Activated gamma-delta T cell treated with Interleukin-2 at 50 U/mL for 16 hours (primary cell): ENCODE measurements at places on chromosomes 16 and 17.

DNA sequence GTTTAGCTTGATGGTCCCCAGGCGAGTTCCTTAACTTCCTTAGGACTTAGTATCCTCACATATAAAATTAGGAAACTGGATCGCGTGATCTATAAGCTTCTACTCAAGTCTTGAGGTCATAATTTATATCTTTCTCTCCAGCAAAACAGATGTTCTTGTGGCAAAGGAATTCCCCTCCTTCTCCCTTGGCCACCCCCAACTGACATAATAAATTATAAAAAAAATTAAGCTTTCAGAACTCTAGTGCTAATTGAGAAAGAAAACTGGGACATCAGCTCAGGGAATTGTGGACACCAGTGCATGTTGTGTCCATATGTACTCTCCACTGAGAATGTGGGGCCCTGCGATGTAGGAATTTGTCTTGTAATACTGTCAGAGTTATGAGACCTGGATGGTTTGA lies 13.5 kb downstream of the GNAO1 start:
- DNase-seq, result no peak

- DNase-seq, result no peak
Observed at GRCh38 chr17:40071313-40072039, 8.7 kb downstream of the THRA start.

DNA sequence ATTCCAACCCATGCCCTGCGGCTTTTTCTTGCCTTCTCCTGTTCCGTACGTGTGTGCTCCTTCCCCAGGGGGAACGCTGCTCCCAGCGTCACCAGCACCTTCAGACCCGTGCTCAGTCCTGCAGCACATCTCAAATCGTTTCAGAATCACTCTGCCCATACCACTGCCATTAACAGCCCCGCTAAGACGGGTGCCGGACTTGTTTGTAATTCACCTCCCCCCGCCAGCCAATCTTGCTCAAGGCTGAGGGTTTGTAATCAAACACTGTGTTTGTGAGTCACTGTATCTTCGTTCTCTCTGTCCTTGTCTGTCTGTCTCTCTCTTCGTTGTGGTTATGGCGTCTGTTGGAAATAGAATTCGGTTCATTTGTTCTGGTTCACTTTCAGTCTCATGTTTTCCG lies 17.3 kb downstream of the CARD14 start:
- DNase-seq, result no peak

- no peak for DNase-seq
Observed at GRCh38 chr17:62644487-62645173, 17.2 kb downstream of the MRC2 start.

- DNase-seq, result no peak
Observed at GRCh38 chr17:40440166-40440565, 3.1 kb upstream of the IGFBP4 start.

DNA sequence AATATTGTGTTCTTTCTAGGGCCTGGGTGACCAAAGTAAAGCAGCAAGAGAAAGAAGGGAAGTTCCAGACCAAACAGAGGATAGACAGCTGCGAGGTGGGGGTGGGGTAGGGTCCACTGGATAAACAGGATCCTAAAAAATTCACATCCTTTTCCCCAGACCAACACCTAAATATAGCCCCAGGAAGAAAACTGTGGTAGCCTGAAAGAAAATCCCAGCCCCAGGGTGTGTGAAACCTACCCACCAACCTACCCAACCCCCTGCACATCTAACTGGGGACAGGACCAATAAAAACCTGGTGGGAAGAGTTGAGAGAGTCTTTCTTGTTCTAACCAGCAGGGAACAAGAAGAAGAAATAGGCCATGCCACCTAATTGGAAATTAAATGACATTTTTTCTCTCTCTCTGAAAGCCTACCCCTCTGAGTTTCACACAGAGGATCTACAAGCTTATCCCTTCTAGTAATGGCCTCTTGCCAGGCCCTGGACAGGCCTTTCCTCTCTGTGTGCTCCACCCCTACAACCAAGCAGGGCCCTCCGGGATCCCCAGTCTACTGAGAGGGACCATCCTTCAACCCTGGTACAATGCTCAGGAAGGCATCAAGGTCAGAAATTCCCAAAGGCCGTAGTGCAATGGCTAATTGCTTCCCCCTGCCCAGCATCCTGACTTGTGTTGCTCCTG lies 12.0 kb downstream of the MYO18A start:
- DNase-seq, result no peak

DNA sequence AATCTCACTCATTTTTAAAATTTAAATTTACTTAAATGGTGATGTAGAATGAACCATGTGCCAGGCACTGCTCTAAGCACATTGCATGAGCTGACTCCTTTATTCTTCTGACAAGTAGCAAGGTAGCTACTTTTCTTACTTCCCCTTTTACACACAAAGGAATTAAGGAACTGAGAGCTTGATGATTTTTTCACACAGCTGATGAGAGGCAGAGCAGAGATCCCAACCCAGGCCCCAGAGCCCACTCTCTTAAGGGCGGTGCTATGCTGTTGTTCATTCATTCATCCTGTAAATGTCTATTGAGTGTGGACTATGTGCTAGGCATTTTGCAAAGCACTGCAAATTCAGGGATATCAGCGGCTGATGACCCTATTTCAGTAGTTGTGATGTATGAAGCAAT lies 17.9 kb downstream of the SEC14L5 start:
- no peak for DNase-seq

DNA sequence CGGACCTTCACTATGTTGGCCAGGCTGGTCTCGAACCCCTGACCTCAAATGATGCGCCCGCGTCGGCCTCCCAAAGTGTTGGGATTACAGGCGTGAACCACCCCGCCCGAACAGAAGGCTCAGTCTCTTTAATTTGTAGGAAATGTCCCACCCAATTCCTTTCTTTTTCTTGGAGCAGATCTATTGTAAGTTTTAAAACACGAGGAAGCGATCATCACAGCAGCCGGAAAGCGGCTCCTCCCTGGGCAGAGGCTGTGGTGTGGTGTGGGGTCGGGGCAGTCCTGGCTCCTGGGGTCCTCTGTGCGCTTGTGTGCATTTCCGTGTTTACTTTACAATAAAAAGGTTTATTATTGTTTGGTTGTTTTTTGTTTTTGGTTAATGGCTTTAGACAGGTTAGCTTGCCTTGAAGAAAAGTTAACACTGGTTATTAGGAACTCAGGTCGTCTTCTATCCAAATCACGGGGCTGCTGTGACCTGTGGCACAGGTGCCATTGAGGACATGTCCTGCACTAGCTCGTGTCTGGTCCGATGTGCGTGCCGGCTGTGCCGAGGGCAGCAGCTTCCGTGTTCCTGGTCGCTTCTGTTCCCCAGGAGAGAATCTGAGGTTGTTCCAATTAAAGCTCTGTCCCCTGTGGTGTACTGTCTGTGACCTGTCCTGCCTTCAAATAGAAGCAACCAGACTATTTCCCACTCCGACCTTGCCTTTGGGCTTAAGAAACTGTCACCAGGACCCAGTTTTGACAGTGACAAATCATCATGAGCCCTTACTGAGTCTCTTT lies 83.1 kb downstream of the SEC14L1 start:
- no peak for DNase-seq

DNA sequence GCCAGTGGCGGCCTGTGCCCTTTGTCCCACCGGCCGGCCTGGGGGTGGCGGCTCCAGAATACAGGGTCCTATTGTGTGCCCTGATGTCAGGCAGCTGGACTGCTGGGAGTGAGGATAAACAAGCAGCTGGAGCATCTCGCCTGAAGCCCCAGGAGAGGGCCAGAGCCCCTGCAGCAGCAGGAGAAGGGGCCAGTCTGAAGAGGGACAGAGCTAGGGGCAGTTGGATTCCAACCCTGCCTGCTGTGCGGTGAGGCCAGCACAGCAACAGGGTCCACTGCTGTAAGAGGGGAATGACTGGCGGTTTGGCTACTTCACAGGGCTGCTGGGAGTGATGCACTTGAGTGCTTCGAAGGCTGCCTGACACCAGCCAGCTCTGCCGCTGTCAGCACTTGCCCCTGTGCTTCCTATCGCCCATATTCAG lies 25.0 kb downstream of the RAB11FIP4 start:
- DNase-seq, result no peak

DNA sequence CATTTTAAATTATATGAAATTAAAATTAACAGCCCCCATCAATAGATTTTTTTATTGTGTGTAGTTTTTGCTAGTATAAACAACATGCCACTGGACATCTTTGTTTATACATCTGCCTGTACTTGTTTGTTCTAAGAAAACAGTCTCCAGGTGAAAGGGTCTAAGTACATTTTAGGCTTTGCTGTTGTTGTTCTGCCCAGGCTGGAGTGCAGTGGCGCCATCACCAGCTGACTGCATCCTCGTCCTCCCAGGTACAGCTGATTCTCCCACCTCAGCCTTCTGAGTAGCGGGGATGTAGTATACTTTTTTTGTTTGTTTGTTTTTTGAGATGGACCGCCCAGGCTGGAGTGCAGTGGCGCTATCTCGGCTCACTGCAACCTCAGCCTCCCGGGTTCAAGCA lies 25.5 kb downstream of the C17orf58 start:
- DNase-seq, result no peak

DNA sequence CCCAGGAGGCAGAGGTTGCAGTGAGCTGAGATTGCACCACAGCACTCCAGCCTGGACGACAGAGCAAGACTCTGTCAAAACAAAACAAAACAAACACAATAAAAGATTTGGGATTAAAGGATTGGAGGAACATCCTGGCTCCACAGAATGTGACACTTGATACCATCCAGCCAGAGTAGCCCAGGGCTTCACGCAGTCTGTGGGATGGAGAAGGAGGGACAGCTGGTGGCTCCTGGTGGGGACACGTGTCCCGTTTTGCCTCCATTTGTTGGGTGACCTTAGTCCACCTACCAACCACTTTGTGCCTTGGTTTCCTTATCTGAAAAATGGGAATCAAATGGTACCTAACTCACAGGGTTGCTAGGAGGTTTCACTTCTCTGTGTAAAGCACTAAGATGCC lies 12.4 kb upstream of the CYB561 start:
- no peak for DNase-seq

DNA sequence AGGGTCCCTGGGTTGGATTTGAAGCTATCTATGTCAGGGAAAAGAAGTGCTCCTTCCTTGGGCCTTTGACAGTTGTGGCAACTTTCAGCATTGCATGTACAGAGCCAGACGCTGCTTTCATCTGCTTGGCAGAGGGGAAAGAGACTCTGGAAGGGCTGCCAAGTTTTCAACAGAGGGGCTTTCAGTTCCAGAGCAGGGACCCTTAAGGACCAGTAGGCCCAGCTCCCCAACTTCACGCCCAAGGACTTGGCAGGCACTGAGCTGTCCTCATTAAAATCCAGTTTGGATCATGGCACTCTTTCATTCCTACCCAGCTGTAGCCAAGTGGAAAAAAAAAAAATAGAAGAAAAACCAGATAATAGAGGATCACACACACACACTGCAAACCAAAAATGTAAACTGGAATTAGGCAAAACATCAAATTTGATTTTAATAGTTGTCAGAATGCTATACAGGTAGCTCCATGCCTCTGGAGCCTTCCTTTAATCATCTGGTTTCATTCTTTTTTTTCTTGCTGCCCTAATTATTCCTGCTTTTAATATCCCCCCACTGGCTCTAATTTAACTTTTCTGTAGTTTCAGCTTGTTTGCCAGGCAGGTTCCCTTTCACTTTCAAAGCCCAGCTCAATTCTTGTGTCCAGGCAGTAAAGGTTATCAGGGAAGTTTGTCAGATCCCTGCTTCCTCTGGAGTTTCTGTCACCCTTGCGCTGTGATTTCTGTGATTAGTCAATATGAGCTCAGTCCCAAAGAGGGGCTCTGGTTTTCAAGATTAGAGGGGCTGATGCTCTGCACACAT lies 702.6 kb upstream of the CDH8 start:
- DNase-seq, result no peak

DNA sequence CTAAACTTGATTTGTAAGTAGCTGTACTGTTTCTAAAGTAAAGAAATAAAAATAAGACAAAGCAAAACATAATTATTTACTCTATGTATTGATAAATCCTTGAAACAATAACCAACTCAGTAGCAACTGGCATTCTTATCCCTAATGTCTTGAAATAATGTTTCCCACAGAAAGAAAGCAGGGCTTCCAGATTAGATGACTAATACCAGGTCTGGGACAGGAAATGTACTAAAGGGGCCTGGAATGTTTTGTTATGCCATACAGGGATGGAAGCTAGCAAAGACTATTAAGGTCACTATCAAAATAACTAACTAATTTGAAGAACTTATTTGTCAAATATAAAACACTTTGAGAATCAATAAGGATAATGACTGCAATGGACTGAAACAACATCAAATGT lies 82.1 kb downstream of the CFDP1 start:
- no peak for DNase-seq

- DNase-seq, result no peak
Observed at GRCh38 chr17:15406081-15406480, 61.3 kb downstream of the CDRT4 start.

DNA sequence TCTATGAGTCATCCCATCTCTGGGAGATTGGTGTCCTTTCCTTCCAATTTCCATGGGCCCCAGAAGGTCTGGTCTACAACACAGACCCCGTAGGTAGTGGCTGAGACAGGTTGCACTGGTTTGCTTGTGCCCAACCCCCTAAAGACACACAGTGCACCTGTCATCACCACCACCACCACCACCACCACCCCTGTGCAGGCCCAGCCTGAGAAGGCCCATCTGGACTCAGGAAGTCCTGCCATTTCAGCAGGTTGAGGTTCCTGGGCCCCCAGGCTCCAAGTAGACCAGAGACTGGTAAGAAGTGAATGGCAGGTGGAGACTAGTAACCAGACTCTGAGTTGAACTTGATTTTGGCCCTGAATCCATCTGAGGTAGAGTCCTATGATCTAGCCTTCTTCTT lies 25.9 kb upstream of the PHB1 start:
- DNase-seq, result no peak

DNA sequence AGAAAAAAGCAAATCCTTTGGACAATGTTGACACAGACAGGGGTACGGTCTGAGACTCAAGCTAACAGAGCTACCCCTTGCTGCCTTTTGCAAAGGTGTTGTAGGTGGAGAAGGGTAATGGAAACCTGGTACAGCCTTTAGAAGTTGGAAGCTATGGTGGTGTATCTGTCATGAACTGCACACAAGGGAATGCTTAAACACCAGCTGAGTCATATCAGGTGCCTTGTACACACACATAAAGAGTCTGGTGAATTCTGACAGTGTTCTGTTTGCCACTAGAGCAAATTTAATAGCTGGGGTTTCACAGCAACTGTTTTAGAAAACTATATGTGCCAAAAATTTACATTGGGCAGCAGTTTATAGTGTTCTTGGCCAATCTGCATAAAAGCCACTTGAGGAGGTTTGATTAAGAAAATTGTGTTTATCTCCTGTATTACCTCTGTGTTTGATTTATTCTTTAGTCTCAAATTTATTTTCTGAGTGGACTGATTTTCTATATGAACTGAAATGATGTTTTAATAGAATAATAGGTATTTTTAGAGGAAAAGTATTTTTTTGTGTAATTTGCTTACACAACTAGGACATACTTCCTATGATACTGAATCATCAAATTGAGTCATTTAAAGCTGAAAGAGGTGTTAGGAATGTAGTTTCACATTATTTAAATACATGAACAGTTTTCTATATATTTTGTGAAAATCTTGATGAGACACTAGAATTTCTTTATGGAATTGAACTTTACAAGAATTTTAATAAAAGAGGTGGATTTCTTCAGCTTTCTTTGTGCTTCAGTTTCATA lies 136.9 kb downstream of the MAP2K6 start:
- no peak for DNase-seq

GRCh38 chr17:15194859-15195277 lies 70.3 kb downstream of the PMP22 start:
- no peak for DNase-seq

- no peak for DNase-seq
Observed at GRCh38 chr17:17314501-17315071, 11.4 kb downstream of the NT5M start.
